ENCODE measurements at places on chromosomes 13 and 19.

- no peak for DNase-seq
These were observed 31.2 kb upstream of the ZNF536 start for GRCh38 chr19:30340771-30341561.

DNA sequence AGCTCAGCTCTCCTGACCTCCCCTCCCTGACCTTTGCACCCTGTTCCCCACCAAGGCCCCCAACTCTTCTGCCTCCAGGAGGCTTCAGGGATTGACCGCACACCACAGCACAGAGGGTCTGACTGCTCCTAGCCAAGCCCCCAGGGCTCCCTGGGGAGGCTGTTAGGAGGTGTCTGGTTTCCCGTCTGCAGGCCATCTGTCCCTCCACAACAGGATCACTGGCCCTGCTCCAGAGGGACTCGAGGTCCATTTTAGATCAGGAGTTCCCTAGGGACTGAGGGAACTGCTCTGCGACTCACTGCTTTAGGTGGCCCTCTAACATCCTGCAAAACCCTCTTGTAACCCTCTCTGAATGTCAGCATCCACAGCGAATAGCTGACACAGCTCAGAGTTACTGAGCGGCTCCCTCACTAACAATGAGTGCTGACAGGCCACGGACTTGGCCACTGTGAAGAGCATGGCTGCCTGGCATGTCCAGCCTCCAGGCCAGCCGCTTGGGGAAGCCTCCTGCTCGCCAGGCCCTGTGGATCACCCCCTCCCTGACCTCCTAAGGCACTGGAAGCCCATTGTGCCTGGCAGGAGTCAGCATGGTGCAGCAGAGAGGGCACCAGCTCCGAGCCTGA, 17.7 kb downstream of the GRIK5 start:
- no peak for DNase-seq

DNA sequence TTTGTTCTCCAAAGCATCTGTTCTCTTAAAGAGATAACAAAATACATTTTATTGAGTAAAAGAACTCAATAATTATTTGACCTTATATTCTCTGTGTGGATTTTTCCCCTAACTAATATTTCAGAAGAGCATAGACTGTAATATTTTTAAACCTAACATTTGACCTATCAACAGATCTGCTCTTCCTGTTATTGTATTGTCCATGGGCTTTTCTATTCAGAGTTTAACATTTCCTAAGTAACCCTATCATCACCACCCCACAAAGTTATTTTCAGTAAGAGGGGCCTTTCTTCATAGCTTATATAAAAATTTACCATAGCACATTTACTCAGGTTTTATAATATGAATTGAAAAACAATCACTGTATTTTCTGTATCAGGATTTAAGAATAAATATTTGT, 17.5 kb downstream of the POLR1D start:
- no peak for DNase-seq

DNA sequence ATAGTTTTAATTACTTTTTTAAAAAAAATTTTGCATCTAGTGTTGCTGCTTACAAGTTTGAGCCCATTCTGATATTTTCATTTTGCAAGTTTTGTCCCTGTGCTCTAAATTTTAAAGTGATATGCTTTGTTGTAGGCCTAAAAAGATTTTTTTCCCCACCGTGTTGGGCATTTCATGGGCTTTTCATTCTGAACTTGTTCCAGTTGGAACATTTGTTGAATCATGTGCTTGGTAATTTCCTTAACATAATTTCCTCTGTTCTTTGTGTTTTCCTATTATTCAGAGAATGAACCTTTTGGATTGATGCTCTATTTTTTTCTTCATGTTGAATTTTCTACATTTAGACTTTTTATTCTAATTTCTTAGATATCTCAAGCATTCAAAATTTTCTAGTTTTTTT, 206.4 kb upstream of the SPRY2 start:
- no peak for DNase-seq

DNA sequence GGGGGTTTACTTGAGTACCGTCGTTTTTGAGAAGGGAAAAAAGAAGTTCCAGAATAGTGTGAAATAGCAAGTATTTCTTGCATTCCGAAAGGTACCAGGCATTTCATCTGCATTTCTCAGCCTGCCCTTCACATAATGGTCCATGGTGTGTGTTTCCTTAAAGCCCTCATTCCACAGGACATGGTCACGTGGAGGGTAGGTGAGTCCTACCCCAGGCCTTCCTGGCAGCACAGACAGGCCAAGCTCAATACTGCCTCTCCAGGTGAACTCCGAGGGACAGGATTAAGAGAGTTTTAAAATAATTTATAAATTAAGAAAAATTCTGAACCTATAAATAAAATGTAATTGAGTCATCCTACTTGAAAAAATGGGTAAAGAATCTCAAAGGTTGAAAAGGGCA, 64.7 kb downstream of the TNFRSF19 start:
- DNase-seq: no peak

DNA sequence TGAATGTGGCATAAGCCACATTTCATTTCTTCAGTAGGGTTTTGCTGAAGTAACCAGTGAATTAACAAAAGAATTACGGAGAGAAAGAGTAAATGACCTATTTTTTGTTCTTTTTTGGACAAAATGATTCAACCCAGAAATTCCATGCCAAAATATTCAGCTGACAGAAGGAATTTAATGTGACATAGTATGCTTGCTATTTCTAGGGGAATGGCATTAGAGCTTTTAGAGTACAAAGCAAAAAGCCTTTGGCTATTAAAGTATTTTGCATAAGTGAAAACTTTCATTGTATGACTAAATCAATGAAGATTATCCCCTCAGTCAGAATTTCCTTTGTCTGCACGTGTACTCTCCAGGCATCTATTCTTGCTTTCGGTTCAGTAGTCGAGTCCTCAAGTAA, 465.3 kb downstream of the COG6 start:
- DNase-seq: no peak

GRCh38 chr19:7535998-7536695, 630 bp downstream of the PNPLA6 start:
- no peak for DNase-seq

DNA sequence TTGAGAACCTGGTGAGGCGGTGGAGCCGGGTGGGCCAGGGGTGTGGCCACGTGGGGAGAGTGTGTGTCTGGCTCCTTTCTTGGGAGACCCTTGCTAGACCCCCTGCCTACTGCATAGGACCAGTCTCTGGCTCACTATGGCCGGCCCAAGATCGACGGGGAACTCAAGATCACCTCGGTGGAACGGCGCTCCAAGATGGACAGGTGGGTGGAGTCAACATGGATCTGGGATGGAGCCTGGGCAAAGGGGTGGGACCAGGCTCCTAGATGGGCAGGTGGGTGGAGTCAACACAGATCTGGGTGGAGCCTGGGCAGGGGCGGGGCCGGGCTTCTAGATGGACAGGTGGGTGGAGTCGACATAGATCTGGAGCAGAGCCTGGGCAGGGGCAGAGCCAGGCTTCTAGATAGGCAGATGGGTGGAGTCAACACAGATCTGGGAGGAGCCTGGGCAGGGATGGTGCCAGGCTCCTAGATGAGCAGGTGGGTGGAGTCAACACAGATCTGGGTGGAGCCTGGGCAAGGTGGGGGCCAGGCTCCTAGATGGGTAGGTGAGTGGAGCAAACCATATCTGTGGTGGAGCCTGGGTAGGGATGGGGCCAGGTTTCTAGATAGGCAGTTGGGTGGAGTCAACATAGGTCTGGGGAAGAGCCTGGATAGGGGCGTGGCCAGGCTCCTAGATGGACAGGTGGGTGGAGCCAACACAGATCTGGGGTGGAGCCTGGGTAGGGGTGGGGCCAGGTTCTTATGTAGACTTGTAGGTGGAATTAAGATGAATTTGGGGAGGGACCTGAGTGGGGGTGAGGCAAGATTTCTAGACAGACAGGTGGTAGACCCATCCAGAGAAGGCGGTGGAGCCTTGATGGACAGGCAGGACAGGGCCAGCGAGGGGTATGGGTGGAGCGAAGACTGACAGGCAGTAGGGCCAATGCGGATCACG, 56.5 kb downstream of the VAV1 start:
- no peak for DNase-seq

DNA sequence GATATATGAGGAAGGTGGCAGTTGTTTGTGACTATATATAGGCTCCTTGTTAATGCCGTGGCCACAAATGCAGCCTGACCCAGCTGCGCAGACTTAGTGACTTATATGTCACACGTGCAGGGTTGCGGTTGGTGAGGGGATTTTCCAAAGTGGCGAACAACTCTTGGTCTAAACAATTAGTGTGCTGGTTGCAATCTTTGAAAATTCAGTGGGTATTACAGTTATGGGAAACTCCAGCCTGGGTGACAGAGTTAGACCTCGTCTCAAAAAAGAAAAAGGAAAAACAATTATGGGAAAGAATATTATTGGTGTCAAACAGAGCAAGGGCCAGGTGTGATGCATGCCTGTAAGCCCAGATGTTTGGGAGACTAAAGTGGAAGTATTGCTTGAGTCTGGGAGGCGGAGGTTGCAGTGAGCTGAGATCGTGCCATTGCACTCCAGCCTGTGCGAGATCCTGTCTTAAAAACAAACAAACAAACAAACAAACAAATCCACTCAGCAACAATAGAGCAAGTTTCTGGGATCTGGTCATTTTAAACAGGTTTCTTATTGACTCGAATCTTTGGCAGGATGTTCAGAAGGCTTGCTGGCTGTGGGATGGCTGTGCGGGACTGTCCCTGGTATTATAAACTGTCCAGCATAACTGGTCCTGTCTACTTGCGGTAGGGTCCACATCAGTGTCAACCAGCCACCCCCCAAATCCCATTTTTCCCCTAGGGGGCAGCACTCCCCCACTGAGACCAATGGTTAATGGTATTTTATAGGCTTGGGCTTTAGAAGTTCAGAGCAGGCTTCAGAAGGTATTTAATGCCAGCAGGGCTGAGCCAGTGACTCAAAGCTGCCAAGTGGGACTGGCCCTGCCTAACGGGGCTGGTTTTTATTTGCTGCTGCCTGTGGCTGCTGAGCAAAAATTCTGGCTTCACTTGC, 15.4 kb downstream of the RELB start:
- DNase-seq: no peak

DNA sequence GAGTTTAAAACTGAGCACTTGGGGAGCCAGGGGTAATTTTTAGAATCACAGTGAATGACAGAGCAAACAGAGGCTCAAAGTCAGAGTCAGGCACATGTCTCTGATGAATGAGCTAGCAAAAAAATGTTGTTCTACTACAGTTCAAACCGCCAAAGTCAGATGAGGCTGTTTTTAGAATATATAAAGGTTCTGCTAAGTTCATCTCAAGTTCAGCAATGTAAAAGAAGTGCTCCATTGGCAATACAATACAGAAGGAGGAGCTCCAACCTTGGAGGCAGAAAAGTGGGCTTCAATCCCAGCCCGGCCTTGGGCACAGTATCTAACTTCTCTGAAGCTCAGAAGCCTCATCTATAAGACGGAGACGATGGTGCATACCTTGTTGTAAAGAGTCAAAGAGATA, 70.1 kb upstream of the IPO5 start:
- DNase-seq: no peak

- DNase-seq: no peak
These were observed 449.3 kb downstream of the PCDH9 start for GRCh38 chr13:66780814-66781213.
